Retina (tissue), 1 donor: ENCODE measurements at places on chromosomes 1 and 21.

- no peak for DNase-seq
Measured at GRCh38 chr1:55338448-55338820, 123.3 kb upstream of the USP24 start.

- DNase-seq = peak; percentile 36
Measured at GRCh38 chr1:160354388-160354985, 11.3 kb downstream of the NCSTN start.

- no peak for DNase-seq
Measured at GRCh38 chr1:35629051-35629450, 12.3 kb downstream of the PSMB2 start.

GRCh38 chr21:29800056-29800455 lies 139.7 kb downstream of the GRIK1 start:
- DNase-seq = no peak

DNA sequence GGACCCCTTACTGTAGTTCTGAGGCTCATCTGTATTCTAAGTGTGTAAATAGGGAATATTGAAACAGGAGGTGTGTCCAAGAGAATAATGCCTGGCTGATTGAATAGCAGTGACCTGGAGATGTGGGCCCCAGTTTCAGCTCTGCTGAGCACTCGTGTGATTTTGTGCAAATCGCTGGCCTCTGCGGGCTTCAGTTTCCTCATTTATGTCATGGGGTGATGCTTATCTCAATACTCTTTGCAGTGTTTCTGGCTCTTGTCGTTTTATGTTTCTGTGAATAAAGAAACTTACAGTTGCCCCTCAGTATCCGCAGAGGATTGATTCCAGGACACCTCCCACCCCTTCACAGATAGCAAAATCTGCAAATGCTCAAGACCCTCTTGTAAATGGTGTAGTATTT lies 5.0 kb downstream of the COG2 start:
- DNase-seq = no peak

- no peak for DNase-seq
Measured at GRCh38 chr1:224534731-224535130, 81.4 kb upstream of the CNIH3 start.

DNA sequence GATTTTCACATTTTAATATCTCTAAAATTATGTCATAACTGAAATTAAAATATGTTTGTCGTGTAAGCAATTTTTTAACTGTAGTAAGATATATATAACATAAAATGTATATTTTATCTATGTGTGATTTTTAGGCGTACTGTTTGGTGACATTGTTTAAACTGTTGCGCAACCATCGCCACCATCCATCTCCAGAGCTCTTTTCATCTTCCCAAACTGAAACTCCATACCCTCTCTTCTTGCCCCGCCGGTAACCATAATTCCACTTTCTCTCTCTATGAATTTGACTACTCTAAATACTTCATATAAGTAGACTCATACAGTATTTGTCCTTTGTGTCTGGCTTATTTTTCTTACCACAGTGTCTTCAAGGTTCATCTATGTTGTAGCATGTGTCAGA lies 66.4 kb downstream of the DDX20 start:
- no peak for DNase-seq

GRCh38 chr1:84424513-84425149 lies 26.3 kb downstream of the DNASE2B start:
- no peak for DNase-seq

DNA sequence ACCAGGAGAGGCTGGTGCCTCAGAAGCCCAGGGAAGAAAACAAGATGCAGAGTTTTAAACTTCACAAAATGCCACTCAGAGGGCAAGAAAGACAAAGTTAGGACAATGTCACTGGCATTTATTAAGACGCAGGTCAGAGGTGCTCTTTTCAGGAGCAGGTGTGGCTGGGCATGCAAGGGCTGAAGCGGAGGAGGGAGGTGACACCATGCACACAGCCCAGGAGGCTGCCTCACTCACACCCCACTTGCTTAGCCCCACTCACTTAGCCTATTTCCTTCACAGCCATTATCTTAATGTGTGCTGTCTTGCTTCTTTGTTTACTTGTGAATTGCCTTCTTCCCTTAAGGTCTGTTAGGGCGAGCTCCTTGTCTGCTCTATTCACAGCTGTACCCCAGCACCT lies 17.2 kb downstream of the HIVEP3 start:
- DNase-seq = no peak

DNA sequence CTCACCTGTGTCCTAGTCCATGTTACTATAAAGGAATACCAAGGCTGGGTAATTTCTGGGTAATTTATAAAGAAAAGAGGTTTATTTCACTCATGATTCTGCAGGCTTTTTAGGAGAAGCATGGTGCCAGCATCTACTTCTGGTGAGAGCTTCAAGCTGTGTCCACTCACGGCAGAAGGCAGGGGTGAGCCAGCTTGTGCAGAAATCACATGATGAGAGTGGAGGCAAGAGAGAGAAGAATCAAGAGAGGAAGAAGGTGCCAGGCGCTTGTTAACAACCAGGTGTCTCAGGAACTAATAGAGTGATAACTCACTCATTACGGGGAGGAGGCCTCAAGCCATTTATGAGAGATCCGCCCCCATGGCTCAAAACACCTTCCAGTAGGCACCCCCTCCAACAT lies 67.5 kb upstream of the CD34 start:
- DNase-seq = no peak

DNA sequence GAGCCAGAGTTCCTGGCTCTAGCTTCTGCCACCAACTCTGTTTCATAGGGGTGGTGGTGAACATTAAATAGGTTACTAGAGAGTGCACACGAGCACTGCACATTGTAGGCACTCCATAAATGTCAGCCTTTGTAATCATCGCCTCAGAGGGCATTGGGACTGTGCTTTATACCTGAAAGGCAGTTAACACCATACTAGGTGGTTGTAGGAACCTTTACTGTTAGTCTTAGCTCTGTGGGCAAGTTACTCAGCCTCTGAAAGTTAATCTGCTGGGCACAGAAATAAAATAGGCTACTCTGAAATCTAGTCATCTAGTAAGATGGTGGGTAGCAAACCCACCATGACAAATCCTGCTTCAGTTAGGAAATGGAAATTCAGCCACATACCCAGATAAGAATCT lies 37.6 kb downstream of the ARID1A start:
- DNase-seq = no peak

- peak; percentile 79 for DNase-seq
Measured at GRCh38 chr1:184387476-184388318, 868 bp downstream of the C1orf21 start.
